ENCODE measurements at places on chromosomes 12 and 14.

DNA sequence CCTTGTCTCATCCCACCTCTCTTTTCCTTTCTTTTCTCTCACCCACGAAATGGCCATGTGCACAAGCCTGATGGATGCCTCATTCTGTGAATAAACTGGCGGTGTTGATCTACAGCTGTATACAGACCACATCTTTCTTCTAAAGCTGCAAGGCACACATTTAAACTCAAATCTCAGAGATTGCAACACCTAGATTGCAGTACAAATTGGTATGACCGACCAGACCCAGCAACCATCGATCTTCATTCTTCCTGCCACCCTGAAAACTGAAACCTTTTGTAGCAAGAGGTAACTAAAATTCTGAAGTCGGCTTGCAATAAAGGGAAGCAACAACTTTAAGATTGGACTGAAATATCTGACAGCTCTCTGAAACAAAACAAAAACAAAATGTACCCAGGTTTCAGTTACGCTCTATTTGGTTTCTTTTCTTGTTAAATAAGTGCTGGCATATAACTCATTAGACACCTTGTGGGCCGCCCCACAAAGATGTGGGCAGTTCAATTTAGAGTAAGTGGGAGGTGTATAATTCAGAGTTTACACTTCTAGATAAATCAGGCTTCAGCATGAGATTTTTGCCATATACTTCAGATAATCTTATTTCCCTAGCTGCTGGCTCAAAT lies 390.0 kb upstream of the NOVA1 start:
- no peak for DNase-seq

GRCh38 chr14:85599939-85600338 lies 70.0 kb downstream of the FLRT2 start:
- DNase-seq: no peak

DNA sequence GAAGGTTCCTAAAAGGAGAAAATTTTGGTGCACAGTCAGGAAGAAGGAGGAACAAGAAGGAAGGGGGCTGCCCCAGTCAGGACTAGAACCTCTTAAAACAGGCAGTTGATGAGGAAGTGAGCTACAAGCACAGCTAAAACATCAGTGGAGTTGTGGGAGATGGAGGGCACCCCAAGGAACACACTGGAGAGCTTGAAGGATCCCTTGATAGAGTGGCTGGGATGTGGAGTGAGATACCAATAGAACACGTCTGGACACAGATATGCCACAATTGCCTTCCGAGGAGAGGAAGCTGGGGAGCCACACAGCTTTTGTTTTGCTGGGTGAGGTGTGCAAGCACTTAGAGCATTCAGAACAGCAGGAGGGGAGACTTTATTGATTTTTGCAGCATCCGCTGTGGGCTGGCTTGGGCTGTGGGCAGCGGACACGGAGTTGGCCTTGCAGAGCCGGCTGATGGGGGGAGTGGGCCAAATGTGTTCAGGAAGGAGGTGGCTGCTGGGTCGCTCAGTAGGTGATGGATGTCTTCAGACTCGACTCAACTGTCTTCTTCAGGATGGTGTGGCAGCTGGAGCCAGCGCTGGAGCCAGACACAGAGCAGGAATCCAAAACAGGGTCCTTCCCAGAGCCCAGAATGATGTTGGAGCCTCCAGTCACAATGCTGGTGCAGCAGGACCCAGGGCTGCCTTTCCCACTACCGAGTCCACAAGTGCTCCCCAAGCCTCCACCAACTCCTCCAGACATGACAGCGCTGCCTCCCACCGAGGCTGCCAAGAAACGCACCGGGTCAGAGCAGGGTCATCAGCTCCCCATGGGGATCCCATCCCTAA lies 4.7 kb upstream of the KRT79 start:
- DNase-seq: no peak

DNA sequence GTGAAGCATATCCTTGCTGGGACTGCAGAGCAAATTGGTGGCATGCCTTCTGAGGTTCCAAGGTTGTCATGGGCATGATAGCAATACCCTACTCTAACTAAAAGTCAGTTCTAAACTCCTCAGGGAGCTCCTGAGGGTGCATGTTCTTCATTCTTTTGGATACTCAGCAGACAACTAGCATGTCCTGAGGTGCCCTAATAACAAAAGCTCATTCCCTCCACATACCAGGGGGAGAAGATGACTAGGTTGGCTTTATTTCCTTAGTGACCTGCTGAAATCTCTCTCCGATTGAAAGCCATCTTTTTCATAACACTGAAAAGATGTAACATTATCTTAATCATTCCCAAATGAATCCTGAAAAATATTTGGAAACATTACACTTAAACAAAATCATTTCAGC lies 188.7 kb upstream of the IGF1 start:
- DNase-seq: no peak

DNA sequence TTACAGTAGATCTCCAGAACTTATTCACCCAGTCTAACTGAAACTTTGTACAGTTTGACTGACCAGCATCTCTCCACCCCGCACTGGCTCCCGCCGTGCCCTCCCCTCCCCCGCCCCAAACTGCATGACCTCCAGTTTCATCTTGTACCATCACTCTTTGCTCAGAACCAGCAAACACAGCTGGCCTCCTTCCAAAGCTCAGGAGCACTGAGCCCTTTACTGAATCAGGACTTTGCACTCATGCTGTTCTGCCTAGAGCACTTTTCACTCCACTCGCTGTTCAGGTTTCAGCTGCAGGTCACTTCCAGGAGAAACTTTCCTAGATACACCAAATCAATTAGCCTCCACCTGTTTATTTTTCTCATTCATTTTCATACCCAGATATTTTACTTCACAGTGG lies 455.3 kb upstream of the PDE3A start:
- no peak for DNase-seq

GRCh38 chr12:3193755-3194154 lies 116.6 kb downstream of the TSPAN9 start:
- no peak for DNase-seq

DNA sequence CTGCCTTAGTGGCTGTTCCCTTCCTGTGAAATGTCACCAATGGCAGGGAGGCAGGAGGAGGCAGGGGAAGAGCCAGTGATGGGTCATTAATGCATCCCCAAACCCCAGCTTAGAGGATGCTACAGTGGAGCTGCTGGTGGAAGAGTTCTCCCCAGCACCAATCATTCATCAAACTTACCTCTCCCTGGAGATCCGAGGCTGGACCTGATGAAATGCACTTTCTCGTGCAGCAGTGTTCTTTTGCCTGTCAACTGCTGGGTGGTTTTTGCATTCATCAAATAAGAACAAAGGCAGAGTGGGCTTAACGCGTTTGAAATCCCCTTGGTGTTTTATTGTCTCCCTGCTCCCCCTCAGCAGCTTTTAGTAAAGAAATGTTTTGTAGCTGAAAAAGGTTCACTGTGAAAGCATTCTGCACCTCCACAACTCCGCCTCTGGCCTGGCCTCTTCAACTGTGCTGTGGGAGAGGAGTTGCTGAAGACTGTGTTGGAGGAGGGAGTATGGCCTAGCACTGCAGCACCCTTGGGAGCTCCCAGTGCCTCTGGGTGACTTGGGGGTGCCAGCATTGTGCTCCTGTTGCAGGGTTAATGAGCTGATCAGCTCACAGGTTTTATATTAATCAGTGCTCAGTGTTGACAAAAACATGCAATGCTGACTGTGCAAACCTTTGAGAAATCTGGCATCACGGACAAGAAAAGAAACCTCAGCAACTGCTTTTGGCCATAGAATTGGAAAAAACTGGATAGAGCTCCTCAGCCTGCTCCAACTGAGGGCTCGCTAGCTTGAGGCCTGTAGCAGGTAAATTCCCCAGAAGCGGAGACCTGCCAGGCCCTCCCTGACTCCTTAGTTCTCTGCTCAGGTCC lies 14.4 kb downstream of the TSPAN9 start:
- DNase-seq: no peak

GRCh38 chr12:34389378-34390170 lies 367.3 kb downstream of the ALG10 start:
- no peak for DNase-seq

GRCh38 chr14:59464486-59465315 lies 479 bp downstream of the GPR135 start:
- no peak for DNase-seq

GRCh38 chr14:104404922-104405321 lies 174.6 kb upstream of the C14orf180 start:
- no peak for DNase-seq

GRCh38 chr14:77082356-77082755 lies 15.7 kb upstream of the CIPC start:
- no peak for DNase-seq

- DNase-seq: no peak
These were observed 83.0 kb upstream of the FAR2 start for GRCh38 chr12:29066011-29066588.

DNA sequence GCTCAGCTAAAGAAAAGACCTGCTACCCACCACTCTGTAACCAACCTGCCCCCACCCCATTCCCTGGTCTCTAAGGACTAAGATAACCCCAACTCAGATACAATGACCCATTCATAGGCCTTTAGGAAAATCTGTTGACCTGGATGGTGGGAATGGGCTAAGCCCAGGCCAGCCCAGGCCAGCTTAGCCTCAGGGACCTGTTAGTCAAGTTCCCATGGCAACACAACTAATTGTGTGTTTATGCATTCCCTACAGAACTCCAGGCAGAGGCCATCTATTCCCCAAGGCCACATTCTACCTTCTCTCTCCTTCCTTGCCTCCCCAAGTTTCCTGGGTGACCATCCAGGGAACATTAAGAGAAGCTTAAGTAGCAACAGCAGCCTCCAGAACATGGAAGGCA lies 16.1 kb upstream of the KRT8 start:
- no peak for DNase-seq

DNA sequence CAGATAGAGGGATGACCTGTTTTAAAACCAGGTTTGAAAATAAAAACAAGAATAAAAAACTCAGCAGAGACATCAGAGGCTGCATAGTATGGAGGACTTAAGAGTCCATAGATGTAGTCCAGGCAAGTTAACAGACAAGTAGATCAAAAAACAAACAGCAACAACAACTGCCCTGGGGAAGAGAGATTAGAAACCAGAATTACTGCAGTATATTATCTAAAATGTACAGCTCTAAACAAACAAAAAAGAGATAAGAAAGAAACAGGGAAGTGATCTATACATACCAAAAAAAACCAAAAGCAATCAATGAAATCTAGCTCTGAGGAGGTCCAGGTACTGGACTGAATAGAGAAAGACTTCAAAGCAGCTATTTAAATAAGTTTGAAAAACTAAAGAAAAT lies 48.8 kb downstream of the ACSM4 start:
- DNase-seq: no peak

DNA sequence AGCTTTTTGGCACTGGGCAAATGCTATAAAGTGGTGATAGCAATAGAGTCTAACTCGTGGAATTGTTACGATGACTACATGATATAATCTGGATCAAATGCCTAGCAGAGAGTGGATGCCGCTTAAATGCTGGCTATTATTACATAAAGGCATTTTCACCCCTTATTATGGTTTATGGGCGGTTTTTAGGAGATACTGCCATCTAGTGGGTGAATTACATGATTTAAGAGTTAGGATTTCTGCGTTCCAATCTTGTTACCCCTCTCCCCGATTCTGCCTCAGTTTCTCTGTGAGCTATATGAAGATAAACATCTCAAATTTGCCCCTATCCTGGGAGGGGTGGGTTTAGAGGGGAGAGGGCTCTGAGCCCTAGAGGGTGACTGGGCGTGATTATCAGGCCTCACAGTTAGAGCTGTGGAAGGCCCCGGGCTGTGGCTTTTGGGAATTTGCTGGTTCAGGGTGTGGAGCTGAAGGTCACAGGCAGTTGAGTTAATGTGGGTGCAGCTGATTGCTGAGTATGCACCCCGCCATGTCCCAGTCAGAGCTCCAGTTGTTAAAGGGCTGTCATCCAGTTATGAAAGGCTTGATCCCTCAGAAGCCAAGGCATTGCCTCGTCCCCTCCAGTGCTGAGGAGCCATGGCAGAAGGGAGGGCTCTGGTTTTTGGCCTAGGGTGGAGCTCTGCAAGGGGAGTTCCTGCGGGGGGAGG lies 14.4 kb downstream of the CLSTN3 start:
- no peak for DNase-seq

- DNase-seq: no peak
These were observed at the start of gene PRICKLE1 for GRCh38 chr12:42589465-42590329. Gene PRICKLE1 (minus strand): TSS chr12:42589746. CDS start chr12:42472516, 117,230 bp downstream.

DNA sequence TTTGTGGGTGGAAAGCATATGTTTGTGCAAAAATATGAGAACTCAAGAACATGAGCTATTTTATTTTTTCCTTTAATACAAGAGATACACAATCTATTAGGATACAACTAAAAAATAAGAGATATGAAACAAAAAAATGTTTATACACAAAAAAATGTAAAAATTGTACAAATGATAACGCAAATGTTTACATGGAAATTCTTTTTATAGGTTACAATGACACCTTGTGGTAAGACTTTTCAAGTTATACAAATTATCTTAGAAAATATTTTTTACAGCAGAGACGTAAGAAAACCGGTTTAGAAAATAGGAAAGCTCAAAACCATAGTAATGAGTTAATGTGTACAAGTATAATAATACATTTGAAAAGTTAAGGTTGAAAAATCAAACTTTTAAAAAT lies 25.5 kb downstream of the CEP83 start:
- DNase-seq: no peak

- DNase-seq: no peak
These were observed 106.7 kb upstream of the PPM1H start for GRCh38 chr12:63041601-63042000.

GRCh38 chr12:3777206-3777809 lies 24.4 kb upstream of the CRACR2A start:
- DNase-seq: no peak

DNA sequence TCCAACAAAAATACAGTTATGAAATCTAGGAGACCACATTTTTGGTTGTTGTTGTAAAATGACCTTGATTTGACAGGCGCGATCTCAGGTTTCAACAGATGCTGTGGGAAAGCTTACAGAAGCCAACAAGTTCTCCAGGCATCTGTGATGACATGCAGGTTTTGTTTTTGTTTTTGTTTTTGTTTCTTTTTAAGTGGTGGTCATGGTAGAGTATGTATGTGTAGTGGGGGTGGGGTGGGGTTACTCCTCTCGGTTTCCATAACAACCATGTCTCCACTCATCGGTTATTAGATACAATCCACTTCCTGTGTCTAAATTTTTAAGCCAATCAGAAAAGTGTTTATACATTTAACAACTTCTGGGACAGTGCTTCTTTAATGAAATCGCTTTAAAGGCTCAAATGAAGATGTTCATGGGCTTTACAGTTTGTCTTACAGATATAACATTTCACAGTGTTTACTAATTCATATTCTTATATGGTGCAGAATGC lies 199.9 kb upstream of the FOXN3 start:
- DNase-seq: no peak

DNA sequence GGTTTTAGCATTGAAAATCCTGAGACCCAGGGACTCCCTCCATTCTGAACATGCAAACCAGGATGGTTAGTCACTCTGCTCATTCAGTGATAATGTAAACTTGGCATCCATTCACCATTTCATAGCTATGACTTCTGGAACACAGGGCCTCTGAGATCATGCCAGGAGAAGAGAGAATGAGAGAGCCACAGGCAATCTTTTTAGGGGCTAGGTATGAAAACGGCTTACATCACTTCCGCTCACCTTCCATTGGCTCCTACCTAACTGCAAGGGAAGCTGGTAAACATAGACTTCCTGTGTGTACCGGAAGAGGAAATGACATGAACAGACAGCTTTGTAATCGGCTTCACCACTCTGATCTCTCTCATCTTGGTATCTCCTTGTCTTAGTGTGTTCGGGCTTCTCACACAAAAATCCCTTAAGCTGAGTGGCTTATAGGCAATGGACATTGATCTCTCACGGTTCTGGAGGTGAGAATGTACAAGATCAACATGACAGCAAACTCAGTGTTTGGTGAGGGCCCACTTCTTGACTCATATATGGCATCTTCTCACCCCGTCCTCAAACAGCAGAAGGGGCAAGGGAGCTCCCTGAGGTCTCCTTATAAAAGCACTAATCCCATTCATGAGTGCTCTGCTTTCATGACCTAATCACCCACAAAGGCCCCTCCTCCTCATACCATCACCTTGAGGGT lies 465.9 kb upstream of the TBX3 start:
- no peak for DNase-seq

Data from brain pericyte (primary cell).